Neural progenitor cell (in vitro differentiated cells): ENCODE measurements at places on chromosomes 13 and 19.

DNA sequence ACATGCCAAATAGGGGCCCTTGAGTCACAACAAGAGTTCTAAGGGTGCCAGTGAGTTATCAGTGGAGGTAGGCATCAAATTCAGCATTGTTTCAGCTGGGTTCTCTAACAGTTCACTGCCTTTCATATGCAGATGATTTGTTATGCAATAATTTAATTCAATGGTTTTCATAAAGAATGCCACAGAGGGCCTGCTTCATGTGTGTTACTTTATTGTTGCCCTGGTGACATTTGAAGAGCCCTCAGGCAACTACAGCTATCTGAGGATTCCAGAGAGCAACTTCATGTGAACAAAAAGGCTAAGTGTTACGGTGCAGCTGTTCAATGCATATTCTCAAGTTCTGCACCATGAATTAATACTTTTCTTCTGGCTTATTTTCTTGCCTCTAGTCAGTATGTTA is 43.1 kb upstream of the STARD13 start:
- DNase-seq, result no peak

DNA sequence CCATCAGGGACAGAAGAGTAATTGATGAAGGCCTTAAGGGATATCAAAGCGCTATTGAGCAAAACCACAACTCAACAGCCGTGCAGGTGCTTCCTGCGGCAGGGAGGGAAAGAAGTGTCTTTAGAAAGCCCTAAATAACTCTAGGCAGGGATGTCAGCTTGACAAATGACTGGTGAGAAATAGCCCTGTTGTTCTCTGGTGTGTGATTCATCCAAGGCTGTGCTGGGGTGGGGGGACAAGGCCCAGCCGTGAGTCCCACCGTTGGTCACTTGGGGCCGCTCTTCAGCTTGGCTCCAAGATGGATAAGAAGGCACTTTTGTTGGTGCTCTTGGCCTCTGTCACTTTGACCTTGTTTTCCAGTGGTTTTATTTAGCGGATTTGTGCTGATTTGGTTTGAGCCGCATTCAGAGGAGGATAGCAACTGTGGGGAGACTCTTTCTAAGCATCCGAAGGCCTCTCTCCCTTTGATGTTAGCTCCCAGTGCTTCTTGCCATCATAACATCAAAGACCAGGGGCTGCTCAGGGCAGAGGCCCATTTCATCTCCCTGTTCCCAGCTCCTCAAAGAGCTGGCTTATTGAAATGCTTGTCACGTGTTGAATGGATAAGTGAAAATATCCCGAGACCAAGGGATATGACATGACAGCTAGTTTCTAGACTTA is 130.3 kb upstream of the SERP2 start:
- peak; percentile 59 for DNase-seq

GRCh38 chr19:6035026-6035425 is 57.1 kb upstream of the RANBP3 start:
- DNase-seq, result no peak

DNA sequence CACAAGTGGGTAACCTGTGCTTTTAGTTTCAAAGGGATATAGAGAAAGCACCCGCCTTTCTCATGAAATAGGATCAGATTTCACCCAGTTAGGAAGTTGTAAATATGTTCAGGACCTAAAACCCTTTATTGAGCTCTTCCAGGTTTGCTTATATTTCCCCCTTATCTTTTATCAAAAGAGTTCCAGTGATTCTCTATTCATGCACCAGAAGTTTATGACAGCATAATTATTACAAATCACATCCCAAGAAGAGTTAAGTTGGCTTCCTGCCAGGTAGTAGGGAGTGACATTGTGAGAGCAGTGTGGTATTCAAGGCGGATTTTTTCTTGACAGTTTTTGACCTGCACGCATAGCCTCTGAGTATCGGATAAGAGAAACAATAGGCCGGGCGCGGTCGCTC is 190.3 kb downstream of the STK24 start:
- DNase-seq, result no peak

DNA sequence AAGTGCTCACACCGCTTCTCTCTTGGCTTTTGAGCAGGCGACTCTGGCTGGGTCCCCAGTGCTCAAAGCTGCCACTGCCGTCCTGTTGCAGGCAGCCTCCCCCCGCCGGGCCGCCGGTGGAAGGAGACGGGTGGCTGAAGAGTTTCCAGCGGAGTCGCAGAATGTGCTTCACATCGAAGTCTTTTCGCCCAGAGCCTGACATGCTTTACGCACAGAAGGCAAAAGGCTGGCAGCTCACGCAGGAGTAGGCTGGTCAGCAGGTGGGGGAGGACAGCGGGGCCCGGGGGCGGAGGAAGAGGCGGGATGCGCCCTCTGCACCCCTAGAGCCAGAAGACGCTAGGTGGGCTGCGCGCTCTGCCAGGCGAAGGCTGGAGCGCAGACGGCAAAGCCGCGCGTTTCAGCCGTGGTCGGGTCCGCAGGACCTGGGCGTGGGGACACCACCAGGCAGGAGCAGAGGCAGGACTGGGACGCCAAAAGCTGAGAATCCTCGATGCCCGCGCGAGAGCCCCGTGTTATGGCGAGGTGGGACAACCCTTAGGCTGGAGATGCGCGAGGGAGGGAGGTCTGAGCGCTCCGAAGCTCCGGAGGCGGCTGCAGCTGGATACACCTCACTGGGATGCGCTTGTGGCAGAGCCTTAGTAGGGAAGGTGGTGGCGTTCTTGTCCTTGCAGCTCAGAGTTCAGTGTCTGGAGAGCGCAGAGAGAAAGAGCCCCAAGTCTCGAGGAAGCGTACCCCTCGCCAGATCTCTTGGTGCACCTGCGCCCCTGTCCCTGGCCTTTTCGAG is at the start of gene ATXN8OS:
Gene ATXN8OS, plus strand, starts transcription at position 329 of the 784 bp plus-strand sequence.
- peak; percentile 61 for DNase-seq
